HT1080 (cell line): ENCODE measurements at places on chromosomes 7 and 10.
A peak's percentile ranks its signal among the peaks of the same experiment; 100 is the strongest.

DNA sequence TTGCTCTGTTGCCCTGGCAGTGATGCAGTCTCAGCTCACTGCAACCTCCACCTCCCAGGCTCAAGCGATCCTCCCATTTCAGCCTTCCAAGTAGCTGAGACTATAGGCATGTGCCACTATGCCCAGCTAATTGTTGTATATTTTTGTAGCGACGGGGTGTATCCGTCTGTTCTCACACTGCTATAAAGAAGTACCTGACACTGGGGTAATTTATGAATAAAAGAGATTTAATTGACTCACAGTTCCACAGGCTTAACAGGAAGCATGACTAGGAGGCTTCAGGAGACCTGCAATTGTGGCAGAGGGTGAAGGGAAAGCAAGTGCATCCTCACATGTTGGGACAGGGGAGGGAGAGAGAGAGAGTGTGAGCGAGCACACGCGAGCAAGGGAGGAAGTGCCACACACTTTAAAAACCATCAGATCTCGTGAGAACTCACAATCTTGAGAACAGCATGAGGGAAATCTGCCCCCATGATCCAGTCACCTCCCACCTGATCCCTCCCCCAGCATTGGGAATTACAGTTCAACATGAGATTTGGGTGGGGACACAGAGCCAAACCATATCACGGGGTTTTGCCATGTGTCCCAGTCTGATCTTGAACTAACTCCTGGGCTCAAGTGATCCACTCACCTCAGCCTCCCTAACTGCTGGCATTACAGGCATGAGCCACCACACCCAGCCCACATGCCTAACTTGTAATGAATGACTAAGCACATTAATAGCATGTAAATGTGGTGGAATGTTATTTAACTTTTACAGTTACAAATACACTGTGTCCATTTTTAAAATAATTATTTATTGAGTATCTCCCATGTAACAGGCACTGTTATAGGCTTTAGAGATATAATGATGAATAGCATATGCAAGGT is 65.5 kb downstream of the RALA start:
- DNase-seq = peak; percentile 48

GRCh38 chr7:39295796-39296195 is 270.4 kb upstream of the YAE1 start:
- DNase-seq = no peak

GRCh38 chr7:155365146-155365874 is 67.6 kb downstream of the INSIG1 start:
- no peak for DNase-seq

DNA sequence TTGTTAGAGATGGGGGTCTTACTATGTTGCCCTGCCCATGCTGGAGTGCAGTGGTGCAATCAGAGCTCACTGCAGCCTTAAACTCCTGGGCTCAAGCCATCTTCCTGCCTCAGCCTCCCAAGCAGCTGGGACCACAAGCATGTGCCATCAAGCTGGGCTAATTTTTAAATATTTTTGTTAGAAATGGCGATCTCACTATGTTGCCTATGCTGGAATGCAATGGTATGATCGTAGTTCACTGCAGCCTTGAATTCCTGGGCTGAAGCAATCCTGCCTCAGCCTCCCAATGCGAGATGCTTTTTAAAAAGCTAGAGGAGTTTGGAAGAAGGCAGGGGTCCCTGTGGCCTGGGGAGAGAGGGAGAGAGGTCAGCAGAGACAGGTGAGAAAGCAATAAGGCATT is 600.1 kb upstream of the AUTS2 start:
- no peak for DNase-seq

GRCh38 chr7:111174510-111174909 is 83.6 kb downstream of the LRRN3 start:
- no peak for DNase-seq

DNA sequence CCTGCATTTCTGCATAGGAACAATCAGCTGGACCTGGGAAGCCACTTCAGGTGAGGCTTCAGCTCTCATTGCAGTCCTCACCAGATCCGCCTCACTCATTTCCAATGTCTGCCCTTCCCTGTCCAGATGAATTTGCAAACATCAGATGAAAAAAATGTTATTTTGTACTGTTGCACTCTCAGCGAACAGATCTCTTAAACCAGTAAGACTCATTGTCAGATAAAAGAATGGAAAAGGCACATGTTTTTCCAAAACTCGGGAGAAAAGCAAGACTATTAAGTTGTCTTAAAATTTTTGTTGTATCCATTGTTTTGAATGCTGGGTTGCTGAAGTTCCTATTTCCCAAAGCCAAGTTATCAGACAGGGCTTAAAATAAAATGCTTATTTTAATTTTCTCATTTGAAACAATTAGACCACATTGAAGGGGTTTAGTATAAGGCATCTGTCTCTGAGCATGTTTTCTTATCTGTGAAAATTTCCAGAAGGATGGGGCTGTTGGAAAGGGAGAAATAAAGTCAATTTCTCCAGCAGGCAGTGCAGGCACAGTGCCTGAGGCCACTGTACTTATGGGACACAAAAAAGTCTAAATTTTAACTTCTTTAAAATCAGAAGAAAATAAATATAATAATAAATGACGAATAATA is 396.8 kb downstream of the KCNMA1 start:
- DNase-seq = no peak

GRCh38 chr10:11147722-11148121 is 130.1 kb downstream of the CELF2 start:
- DNase-seq = no peak

GRCh38 chr7:148701414-148701813 is 2.7 kb downstream of the CUL1 start:
- DNase-seq = no peak

DNA sequence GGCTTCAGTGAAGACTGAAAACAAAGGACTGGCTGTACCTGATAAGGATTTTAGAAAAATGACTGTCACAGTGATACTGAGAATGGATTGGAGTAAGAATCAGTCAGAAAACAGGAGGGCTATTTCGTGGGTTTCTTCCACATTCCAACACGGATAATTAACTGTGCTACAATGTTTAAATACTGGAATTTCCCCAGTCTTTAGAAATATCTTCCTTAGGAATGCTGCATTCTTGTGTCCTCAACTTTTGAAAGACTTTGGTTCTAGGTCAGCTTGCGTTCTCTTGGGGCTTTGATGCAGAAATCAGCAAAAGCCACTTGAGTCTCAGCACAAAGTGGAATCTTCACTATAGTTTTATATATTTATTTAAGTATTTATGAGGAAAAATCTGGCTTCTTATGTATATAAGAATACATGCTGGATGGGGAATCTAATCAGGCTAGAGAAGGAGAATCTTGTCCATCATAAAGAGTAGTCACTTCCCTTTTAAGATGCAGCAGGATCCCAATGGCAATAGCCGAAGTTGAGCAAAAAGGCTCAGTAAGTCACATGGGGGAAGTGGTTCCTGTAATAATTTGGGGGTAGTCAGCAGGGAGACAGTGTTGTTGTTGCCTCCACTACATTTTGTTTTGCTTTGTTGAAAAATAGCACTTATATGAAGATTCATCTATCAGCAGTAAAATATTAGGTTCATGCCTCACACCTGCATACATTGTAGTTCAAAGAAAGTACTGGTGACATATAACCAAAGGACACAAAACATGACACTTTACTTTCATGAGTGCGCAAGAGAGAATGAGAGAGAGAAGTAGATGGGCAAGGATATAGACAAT is 86.0 kb downstream of the CH25H start:
- no peak for DNase-seq

DNA sequence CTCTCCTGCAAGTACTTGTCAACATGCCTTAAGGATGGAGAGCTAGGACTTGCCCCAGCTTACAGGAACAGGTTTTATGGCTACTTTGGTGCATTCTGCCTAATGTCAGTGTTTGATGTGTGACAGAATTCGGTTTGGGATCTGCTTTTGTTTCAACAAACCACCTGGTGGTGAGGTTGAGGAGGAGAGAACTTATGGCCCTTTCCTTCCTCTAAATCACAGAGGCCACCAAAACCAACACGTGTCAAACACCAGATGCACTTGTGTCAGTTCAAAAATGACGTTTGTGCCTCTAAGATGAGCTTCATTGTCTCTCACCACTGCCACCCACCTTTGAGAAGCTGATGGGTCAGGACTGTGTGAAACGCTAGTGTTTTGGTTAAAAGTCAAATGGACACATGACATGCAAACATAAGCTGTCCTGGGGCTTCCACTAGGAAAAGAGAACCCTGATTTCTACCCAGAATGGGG is 83.9 kb downstream of the OSBPL3 start:
- DNase-seq = no peak

DNA sequence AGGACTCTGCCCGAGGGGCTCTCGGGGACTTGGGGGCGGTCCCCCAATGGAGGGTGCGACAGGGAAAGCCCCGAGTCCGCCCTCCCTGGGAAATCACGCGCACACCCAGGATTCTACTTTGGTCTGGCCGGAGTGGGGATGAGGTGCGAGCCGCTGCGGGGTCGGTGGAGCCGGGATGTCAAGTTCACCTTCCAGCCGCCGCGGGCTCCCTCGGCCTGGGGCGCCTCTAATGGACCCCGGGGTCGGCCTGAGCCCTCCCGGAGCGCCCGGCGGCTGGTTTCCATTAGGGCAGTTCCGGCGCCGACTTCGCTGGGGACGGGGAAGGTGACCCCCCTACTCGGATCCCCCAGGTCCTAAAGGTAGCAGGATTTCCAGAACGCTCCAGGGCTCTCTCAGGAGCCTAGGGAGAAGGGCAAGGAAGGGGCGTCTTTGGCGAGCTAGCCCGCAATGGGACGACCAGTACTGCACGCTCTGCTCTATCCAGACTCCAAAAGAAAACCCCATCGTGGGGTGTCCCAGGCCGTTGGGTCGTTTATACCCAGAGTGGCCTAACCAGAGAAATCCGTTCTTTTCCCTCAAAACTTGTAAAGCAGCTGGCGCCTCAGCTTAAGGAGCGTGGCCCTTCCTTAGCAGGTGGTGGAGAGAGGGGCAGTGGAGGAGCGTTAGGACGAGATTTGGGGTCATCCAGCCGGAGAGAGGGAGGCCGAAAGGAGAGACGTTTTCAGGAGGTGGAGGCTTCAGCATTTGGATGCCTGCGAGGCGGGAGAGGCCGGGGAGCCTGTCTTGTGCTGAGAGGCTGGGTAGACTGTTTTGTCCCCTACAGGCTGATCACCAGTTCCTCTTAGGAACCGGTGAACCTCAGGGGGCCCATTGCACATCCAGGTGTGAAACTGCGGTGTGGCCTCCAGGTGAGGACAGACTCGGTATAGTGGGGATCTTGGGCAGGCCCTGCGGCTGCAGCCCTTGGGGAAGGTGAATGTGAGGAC is 860 bp upstream of the WDR86 start:
- no peak for DNase-seq

DNA sequence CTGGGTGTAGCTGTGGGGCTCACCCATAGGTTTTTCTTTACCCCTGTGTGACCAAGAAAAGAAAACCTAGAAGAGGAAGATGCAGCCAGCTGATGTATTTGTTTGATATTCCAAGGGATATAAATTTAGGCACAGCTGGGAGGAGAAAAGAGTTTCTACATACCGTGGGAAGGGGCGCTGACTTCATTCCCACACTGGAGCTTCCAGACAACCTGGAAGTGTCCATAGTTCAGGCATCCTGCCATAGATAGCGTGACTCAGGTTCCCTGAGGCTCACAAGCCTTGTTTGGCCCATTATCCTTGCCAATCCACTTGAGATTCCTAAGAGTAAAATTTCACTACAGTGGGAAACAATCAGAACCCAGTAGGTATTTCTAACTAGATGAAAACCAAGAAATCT is 371.7 kb upstream of the NRP1 start:
- DNase-seq = peak; percentile 77

GRCh38 chr7:24871770-24872169 is 108.2 kb downstream of the OSBPL3 start:
- DNase-seq = no peak

- peak; percentile 74 for DNase-seq
These were observed 675 bp upstream of the SCD start for GRCh38 chr10:100346351-100346764.

- DNase-seq = no peak
These were observed 2.4 kb upstream of the NIPSNAP2 start for GRCh38 chr7:55962014-55962413.

DNA sequence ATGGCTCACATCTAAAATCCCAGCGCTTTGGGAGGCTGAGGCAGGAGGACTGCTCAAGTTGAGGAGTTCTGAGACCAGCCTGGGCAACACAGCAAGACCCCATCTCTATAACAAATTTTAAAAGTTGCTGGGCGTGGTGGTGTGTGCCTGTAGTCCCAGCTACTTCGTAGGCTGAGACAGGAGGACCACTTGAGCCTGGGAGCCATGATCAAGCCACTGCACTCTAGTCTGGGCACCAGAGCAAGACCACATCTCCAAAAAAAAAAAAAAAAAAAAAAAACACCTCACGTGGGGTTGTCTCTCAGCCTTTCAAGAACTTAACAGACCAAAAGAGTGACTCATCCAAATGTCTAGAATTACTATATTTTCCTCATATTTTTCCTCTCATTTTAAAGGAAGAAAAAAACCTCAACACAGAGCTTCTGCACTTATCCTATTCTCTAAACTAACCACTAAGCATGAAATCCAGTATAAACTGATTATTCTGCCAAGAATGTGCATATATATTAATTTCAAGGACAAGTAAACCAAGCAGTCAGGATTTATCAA is 46.3 kb downstream of the CUL2 start:
- DNase-seq = peak; percentile 50

DNA sequence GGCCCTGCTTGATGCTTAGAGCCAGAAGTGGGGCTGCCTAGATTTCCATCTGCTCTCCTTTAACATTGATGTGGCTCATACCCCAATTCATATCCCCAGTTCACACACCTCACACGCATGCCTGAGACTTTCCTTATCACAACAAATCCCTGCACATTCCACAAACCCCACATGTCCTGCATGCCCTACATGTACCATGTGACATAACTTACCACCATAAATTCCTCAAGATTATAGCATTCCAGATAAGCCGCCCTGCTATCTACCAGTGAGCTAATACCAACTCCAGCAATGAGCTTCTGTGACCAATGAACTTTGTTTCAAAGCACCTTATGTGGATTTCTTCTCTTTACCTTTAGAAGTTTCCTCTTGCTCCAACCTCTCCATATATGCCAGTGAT is 104.7 kb upstream of the RAB11FIP2 start:
- DNase-seq = no peak

GRCh38 chr10:19791032-19791431 is 25.2 kb upstream of the PLXDC2 start:
- peak; percentile 50 for DNase-seq

DNA sequence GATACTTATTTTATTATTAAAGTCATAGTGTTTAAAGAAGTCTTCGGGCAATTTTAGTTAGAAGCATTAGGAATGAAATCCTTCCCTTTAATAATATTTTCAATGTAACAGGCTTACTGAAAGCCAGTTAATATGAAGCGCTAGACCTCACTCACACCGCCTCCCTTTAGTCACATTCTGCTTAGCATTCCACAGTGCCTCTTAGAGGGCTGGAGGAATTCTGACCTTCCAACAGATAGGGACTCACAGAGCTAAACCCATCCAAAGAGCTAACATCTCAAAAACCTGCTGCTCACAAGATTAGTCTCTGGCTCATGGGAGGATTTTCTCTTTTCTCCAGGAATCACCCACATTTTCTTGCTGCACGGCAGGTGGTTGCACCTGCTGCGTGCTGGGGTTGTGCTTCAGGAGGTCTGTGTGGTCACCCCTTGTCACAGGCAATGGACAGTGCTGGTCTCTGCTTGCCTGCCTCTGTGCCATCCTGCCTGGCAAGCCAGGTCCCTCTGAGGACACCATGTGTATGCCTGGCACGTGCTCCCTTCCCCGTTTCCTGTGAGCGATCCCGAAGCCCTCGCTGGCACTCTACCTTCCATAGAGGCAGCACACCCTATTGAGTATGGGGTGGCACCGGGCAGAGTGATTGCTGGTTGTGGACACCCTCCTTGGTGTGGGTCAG is 91.8 kb downstream of the KLF6 start:
- no peak for DNase-seq
